ENCODE measurements at places on chromosomes 6 and 20.

DNA sequence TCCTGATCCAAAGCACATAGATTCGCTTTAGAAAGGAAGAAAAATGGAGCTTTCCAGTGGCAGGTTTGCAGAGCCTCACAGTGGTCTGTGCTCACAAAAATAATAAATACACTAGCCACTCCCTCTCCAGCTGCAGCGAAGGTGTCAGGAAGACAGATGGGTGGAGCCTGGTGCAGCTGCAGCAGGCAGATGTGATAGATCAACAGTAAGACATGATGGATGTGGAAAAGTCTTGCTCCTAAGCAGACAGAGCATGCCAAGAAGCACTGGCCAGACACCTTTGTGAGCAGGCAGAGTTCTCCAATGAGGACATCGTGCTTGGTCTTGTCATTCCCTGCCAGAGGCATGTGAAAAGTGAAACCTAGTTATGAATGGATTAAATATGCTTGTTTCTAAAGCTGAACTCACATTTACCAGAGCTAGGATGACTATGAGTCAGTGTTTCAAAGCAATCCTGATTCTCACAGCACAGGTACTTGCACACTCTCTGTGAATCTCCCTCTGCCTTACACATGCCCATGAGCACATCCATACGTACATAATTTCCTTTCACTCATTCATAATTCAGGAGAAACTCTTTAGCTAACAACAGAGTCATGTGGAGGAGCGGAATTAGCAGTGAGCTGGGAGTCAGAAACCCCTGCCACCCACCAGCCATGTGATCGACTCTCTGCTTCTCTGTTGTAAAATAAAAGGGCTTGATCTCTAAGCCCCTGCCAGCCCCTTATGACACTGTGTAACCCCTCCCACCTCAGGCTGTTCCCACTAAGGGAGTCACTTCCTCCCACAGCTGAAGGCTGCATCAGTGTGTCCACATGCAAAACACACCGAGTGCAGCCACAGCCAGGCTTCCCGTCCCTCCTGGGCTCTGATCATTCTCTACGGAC is 111.2 kb downstream of the SCML4 start:
- peak; percentile 26 for DNase-seq

GRCh38 chr20:63070771-63071540 is 64.2 kb upstream of the BHLHE23 start:
- no peak for DNase-seq

GRCh38 chr6:134454794-134455193 is 136.9 kb upstream of the SGK1 start:
- DNase-seq: no peak

DNA sequence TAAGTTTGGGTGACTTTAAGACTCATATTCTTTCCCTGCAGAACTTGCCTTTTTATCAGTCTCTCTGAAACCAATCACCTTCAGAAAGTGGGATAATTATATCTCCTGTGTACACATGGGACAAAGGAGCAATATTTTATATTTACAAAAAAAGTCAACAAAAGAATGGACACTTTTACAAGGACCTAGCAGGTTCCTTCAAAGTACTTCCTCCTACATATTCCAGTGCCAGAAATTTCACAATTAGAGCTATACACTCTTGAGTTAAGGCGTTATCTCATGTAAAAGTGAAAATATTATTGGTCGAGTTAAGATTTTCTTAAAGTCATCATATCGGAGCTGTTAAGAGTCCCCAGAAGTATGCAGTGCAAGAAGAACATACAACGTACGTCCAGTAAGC is 98.9 kb upstream of the MAFB start:
- DNase-seq: no peak

- DNase-seq: no peak
These were observed 59.6 kb upstream of the AFDN start for GRCh38 chr6:167766986-167767714.

DNA sequence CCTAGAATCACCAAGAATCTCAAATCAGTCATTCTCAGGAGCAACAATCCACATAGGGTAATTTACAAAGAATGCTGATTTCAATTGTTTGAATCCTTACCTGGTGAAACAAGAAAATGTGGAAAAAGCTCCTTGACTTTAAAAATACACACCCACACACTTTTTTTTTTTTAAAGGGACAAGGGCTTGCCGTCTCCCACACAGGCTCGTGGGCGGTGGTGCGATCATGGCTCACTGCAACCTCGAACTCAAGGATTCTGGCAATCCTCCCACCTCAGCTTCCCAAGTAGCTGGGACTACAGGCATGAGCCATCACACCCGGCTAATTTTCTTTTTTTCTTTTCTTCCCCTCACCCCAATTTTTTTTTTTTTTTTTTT is 30.7 kb downstream of the PARD6B start:
- DNase-seq: no peak

DNA sequence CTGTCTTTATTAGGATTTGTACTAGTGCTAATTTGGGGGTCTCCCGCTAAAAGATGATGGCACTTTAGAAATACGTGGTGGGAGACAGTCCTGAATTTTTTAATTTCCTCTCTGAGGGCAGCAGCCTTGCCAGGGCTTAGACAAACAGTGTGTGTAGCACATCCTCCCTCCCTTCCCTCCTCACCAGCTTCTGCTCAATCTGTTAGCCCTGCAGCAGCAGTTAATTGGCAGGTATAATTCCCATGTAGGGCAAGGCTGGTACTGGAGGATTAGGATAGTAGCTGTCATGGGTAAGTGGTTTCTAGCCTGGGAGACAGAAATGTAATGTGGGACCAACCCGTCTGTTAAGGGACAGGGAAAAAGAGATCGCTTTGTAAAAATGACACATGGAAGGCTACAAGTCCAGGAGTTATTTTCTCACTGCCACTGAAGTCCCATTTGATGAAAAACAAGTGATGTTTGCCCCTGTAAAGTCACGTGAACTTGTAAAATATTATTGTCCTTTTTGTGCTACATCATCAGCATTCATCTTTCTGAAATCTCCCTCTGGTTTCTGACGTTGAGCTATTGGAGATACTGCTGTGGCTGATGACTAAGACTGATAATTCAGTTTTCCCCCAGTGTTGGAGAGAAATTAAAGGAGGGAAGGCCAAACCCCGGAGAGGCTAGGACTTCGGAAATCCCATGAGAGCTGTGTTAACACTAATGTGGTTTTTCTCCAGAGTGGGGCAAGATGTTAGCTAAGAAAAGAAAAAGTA is 40.6 kb downstream of the CTNNBL1 start:
- no peak for DNase-seq

DNA sequence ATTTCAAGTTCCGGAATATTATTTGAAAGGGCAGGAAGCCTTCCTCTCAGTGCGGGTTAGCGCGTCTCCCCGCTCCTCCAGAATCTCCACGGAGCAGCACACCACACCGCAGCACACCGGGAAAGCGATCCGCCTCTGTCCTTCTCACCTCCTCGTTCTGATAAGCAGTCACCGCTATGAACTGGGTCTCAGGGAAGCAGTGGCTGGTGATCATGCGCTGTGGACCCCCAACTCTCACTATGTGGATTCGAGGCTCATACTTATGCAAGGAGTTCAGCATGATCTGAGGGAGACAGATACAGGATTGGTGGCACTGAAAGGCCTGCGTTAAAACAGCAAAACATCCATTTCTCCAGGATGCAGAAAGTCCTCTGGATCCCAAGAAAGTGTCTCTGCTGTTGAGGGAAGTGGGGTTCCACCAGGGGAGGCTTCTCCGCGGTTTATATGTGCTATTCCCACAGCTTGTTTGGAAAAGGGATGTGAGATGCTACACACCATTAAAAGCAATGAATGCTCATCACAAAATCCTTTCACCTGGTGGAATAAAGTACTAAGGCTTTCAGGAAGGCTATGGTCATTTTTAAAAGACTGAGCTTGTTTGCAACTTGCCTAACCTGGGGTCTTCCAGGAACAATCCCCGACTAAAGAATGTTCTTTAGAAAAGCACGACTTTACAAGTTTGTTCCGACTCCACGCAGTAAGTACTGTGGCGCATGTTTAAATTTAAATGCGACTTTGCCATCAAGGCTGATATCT is 1.9 kb downstream of the TBXT start:
- no peak for DNase-seq

DNA sequence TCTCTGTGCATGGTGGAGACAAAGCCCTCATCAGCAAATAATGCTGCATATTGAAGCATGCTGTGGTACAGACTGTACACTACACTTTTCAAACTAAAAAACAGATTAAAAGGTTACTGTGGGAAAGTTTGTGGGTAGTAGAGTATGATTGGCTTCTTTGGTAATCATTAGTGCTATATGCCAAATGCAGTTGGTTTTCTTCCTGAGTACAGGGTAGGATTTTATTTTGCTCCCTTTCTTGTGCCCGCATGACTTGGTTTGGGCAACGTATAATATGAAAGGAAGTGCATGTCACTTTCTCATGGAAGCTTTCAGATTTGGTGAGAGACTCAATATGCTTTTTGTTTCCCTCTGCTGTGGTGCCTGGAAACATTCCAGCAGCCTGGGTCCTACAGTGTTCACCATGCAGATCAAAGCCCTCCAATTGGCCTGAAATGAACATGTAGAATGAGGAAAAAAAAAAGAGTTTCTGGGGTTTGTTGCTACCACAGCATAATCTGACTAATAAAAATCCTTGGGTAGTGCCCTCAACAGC is 270.7 kb upstream of the ADGRB3 start:
- no peak for DNase-seq

DNA sequence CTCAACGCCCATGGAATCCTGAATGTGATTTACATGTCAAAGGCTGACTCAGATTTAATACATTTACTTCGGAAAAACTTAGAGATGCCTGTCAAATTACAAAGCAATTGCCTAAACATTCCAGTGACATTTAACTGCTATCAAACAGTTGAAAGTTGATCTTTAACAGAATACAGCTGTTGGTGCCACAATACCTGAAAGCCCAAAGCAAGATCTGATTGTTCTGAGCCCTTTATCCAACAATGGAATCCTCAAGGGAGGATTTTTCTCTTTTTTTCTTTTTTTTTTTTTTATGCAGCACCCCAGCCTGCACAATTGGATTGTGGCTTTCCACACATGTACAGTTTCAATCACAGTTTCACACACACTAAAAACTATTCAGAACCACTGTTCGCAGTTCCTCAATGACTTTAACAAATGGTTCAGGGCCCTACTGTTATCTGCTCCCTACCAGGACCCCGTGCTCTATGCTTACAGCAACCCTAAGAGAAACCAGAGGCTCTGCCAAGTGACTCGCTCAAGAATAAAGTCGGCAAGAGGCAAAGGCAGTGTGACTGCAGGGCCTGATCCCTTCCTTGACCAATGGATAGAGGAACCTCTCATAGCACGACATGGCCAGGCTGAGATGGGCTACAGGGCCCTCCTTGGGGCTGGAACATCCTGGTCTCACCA is 33.3 kb downstream of the EPB41L2 start:
- DNase-seq: no peak

DNA sequence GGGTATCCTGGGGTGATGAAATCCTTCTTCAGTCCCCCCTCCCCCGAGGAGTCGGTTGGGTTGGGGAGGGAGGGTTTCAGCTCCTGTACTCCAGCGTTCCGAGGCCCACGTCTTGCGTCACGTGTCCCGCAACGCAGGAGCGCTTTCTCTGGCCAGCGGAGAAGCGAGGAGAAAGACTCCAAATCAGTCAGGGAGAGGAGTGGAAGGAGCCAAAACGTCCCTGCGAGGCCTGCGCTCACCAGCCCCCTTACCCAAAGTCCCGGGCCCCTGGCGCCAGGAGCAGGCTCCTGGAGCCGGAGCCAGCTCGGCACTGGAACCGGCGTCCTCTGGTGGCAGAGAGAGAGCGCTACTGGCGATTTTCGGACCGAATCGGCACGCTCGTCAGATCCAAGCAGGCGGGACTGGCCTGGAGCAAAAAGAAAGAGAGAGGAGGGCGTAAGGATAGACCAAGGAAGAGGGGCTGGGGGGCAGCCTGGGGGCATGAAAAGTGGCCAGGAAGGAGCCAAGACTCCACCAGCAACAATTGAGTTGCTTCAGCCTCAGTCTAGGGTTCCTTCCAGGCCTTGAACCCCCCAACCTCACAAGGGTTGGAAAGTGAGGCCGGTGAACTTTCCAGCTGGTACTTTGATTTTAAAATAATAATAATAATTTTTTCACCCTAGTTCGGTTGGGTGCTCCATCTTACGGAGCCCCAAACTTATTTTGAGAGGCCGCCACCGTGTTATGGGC is at the start of gene GNAS:
GNAS (plus strand) TSS at position 174 of the 729 bp plus-strand sequence.
- DNase-seq: peak; percentile 35

DNA sequence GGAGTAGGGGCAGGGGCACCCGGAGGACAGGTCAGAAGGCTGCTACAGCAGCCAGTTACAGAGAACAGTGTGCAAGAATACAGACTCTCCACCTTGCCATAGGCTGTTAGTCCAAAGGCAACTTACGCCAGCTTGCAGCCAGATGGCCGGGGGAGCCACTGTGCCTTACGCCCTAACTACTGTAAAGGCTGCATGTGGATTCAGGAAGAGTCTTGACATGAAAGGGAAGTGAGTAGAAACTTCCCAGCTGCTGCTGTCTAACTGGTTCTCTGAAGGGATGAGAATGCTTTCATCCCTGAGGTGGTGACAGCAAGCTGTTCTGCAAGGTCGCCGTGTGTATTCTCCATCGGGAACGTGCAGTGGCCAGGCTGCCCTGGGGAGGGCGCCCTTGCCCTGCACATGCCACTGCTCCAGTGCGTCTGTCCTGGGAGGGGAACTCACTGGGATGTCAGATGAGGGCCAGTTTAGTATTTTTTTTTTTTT is 46.1 kb downstream of the LYRM4 start:
- DNase-seq: no peak

DNA sequence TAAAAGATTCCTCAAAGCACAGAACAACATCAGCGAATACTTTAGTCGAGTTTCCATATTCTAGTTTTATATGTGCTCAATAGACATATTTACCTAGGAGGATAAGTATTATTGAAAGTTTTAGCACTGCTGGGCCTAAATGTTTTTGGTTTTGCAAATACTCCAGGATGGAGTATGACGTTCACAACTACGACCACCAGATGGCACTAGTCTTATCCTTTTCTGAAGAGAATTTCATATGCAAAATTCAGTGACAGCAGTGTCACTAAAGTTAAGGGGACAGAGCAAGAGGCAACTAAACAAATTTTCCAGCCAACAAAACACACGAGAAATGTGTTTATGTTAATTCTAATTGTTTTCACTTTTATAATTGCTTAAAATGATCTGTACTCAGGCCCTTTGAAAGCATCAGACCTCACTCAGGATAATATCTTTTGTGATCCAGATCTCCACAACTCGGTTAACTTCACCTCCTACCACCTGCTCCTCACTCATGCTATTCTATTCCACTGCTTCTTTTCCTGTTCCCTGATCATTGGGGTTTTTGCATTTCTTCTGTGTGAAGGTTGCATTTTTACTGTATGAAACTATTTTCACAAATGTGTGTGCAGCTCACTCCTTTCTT is 220.8 kb downstream of the TRDN start:
- DNase-seq: no peak

Data from effector memory CD8-positive, alpha-beta T cell (primary cell).